T-helper 17 cell (primary cell): ENCODE measurements at places on chromosomes 5 and 9.

- no peak for DNase-seq
Observed at GRCh38 chr9:35682051-35682450, 7.7 kb downstream of the TPM2 start.

DNA sequence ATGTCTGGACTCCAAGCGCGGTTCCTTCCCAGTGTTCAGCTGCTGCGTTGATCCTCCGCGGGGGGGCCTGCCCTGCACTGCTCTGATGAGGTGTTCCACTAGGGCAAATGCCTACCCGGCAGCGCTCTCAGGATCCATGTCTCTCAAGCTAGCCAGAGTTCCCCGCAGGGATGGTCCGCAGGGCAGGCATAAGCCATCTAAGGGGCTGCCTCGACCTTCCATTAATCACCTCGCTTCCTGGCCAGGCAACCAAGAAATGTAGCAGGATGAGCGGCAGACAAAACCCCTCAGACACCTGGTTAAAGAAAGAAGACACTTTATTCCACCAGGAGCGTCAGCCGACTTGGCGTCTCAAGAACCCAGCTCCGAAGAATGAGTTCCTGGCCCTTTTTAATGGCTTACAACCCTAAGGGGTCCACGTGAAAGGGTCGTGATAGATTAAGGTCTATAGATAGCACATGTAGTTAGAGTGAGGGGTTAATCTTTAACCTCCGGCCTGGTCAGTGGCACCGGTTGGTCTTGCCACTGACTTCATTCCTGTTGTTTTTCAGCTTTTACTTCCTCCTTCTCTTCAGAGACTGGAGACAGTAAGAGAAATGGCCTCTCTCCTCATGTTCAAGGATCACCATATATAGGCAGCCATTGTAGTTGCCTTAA, 47.2 kb upstream of the COX7C start:
- no peak for DNase-seq

DNA sequence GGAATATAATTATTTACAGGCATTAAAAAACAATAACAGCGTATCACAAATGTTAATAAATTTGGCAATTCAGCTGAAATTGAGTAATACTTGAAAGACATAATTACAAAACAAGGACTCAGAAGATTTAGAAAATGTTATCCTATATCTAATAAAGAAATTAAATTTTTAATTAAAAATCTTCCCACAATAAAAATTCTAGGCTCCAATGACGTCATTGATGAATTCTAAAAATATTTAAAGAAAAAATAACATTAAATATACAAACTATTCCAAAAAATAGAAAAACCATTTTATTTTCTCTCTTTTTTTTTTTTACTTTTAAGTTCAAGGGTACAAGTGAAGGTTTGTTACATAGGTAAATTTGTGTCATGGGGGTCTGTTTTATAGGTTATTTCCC, 161.5 kb downstream of the ADAMTS6 start:
- no peak for DNase-seq

- no peak for DNase-seq
Observed at GRCh38 chr5:58314356-58315210, 145.3 kb downstream of the PLK2 start.
